ENCODE measurements at places on chromosomes 5 and 9.

DNA sequence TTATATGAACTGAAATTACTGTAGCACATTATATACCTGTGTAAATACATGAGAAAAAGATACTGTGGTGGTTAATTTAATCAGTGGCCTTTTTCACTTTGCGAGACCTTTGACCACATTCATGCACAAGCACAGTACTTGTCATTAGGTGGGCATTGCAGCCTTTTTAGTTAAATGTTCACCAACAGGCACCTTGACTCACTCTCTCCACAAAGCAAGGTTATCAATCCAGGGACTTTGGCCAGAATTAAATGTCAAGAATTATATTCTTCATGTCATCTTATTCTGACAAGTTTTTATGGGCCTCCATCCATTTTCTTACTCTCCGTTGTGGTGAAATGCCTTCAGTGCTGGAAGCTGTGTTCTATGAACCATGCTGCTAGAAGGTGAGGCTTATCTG lies 72.2 kb downstream of the AOPEP start:
- no peak for DNase-seq

DNA sequence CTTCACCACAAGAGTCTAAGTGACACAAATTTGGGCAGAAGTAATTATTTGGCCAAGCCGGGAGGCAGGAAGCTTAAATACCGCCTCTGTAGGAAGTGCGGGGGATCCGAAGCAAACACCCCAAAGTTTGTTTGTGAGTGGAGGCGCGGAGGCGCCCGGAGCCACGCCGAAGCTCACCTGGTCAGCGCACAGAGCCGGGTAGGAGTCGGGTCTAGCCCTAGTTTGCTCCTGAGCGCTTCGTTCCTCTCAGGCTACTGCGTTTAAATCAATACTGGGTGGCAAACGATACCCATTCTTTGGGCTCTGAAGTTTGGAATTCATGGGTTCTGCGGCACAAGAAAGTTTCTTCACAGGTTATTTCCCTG lies 855 bp downstream of the MCC start:
- no peak for DNase-seq

GRCh38 chr5:98042961-98043360 lies 730.5 kb upstream of the RGMB start:
- DNase-seq = no peak

GRCh38 chr9:131177898-131178297 lies 52.5 kb downstream of the NUP214 start:
- no peak for DNase-seq

- DNase-seq = no peak
These were observed 3.4 kb downstream of the C5orf58 start for GRCh38 chr5:170235876-170236864.

GRCh38 chr5:134545070-134545868 lies 19.8 kb downstream of the JADE2 start:
- DNase-seq = no peak

DNA sequence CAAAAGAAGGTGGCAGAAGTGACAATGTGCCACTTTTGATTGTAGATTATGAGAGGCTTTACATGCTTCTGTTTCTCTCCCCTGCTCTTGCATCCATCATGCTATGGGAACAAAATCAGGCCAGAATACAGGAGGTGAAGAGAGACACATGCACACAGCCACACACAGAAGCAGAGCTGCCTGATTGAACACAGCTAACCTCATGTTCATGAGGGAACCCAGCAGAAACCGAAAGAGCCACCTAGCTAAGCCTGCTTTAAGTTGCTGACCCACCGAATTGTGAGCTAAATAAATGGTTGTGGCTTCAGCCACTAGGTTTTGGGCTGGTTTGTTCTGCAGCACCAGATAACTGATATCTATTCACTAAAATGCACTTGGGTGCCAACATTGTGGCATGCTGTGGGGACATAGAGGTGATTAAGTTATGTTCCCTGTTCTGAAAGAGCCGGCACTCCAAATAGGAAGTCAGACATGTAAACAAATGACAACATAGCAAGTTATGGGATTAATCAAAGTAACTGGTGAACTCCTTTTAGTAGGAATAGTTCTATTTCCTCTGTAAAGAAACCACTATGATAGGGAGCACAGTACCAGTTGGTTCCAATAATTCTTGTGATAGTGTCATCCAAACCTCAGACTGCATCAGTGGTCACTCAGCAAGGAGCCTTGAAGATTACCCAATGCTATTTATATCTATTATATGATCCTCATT lies 93.6 kb upstream of the TNC start:
- no peak for DNase-seq

GRCh38 chr5:84384604-84385575 lies at the start of gene EDIL3:
EDIL3 (minus strand) TSS chr5:84384880; CDS start chr5:84384374, 506 bp downstream.
- no peak for DNase-seq

GRCh38 chr5:69293882-69294281 lies 38.7 kb downstream of the CCDC125 start:
- no peak for DNase-seq

- DNase-seq = no peak
These were observed 7.9 kb downstream of the TICAM2 start for GRCh38 chr5:115594128-115595047.

DNA sequence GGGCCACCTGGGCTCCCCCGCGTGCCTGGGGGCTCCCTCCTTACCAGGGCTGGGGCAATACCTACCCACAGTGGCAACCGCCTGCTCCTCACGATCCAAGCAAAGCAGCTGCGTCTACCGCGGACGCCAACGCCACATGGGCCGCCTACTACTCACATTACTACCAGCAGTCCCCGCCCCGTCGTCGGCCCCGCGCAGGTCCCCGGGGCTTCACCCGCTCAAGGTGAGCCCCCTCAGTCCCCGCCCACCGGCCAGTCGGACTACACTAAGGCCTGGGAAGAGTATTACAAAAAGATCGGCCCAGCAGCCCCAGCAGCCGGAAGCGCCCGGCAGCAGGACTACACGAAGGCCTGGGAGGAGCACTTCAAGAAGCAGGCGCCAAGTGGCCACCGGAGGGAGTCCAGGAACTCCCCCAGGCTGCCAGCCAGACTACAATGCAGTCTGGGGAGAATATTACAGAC lies 106.0 kb upstream of the MTAP start:
- no peak for DNase-seq

GRCh38 chr5:35815089-35815936 lies 41.4 kb upstream of the IL7R start:
- DNase-seq = no peak

GRCh38 chr5:178529080-178529479 lies 61.1 kb downstream of the COL23A1 start:
- DNase-seq = no peak

DNA sequence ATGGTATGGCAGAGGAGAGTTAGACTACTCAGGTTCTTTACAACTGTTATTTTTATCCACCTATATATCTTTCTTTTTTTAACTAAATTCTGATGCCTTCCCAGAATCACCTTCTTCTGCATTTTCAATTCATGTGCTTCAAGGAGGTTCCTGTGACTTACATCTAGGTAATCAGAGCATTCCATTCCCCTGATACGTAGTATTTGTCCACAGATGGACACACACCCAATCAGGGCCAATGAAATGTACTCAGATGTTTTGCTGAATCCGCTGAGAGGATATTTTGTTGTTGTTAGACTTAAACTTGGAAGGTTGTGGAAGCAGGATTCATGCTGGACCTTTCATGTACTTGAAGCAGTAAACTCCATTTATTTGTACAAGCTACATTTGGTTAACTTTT lies 159.4 kb upstream of the FER start:
- DNase-seq = no peak

DNA sequence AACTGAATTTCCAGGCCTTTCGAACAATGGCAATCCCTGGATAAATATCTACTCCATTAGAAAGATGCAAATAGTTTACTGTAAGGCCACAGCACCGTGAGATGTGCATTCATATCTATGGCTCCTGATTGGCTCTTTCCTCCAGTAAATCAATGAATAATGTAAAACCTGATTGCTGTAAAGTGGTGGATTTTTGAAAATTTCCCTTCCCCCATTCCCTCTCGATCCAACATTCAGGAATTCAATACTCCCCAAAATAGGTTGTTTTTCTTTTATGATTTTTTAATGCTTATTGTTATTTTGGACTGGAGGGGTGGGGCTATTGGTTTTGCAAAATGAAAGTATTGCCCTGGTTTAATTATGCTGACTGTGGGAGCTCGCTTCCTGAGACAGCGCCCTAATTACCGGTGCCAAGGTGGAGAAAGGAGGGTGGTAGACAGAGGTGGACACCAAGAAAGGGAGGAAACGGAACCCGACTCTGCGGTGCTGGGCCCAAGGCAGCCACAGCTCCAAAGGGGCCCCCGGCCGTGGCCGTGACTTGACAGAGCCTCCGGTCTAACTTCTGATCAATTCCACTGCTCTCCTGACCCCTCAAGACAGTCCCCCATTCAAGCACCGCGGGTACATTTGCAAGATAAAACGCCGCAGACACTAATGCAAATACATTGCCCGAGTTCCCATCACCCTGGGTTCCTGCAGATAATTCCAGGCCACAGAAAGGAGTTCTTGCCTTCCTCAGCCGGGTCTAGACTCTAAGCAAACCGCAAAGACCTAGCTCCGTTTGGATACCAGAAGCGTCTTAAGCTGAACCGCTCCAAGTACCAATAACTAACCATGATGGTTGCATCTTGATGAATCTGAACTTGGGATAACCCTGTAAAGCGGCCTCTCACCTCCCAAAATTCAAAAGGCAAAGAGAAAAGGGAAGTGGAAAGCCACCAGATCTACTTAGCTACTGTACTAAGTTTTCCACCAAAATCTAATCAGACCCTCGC lies 211.2 kb downstream of the MEF2C start:
- DNase-seq = no peak

DNA sequence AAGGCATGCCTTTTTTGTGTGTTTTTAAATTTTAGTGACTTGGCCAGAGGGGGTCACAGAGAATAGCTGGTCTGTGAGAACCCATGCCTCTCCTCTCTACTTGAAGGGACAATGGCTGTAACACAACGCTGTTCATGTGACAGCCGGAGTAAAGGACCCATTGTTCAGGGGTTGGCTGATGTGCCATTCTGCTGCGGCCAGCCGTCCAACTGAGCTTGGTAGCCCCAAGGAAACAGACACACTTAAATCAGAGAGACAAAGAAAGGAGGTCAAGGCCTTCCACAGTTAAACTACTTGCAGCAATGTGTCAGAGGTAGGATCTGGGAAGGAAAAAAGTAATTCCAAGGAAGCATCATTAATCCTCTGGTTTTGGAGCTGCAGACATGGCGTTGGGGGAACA lies 8.1 kb downstream of the MEGF10 start:
- no peak for DNase-seq

- DNase-seq = no peak
These were observed 7.7 kb upstream of the CPEB4 start for GRCh38 chr5:173880306-173880985.

GRCh38 chr5:166561759-166562158 lies 1729.7 kb upstream of the WWC1 start:
- DNase-seq = no peak

DNA sequence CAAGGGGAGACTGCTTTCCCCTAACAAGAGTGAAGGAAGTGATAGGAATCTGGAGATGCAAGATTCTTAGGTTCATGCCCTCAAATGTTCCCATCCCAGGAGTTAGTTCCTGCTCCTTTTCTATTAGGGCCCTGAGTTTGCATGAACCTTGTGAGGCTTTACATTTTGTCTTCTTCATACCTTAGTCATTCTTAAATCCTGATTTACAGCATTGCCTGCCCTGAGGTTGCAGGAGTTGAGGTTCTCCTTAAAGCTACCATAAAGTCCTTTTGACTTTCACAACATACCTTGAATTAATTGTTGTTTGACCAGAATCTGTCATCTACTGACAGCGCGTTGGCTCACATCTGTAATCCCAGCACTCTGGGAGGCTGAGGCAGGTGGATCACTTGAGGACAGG lies 151.5 kb upstream of the ABCA1 start:
- DNase-seq = no peak

GRCh38 chr5:109035436-109035835 lies 287.7 kb downstream of the FER start:
- DNase-seq = no peak

- DNase-seq = no peak
These were observed 129.6 kb downstream of the SEC61B start for GRCh38 chr9:99351647-99352046.

- DNase-seq = no peak
These were observed 22.1 kb downstream of the ELP1 start for GRCh38 chr9:108911820-108912219.

DNA sequence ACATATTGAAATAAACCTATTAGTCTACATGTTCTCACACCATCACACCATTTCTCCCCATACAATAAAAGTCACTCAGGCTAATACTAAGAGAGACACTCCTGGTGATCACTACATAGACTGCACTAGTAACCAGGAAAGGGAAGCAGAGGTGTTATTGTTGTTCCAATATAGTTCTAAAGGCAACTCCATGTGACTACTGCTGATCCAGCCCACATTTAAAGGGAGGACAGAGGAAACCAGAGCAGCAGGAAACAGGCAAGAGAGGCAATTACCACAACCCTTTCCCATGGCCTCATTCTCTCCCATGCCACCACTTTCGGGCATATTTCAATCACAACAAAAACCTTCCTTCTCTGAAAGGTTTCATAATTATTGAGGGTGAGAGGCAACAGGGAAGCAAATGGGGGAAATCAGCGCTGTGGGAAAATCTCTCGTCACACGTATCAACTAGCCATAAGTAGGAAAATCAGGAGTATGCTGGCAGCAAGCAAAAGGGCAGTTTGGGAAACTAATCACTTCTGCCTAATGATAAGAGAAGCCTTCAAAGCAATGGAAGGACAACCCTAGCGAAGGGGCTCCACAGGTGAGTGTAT lies 1.8 kb downstream of the UBAP2 start:
- no peak for DNase-seq

- DNase-seq = no peak
These were observed 197.9 kb upstream of the ADAMTS16 start for GRCh38 chr5:4941957-4942830.

GRCh38 chr5:78203815-78204214 lies 90.7 kb downstream of the AP3B1 start:
- DNase-seq = no peak

- DNase-seq = peak; percentile 31
These were observed 40.0 kb upstream of the CDK5RAP2 start for GRCh38 chr9:120619751-120620655.

DNA sequence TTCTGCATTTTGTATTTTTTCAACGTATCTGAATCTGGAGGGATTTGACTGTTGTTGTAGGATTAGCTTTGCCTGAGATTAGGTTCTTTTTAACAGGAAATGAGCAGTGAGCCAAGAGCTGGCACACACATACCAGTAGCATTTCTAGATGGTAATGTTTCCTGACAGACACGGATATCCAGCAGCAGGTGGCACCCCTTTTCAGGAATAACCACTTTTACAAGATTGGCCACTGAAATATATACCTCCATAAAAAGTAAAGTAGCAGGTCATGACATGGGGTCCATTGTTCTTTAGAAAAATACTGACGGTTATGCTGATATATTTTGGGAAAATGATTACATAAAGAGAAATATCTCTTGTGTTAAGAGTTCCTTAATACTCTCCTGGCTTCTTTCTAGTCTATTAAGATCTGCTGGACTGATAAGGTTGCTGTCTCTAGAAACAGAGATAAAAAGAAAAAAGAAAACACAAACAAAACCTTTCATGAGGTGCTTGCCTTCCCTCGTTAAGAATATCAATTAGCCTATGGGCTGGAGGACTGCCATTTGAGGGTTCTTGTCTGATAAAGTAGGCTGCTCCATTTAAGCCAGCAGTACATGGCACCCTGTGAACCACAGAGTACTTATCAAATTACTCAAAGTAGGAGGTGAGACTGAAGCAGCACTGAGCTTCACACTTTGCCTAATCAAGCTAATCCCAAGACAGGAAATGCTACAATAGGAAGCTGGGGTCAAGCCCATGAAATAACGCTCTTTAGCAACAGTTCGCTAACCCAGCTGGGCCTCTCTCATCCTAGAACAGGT lies 101.6 kb upstream of the PCA3 start:
- no peak for DNase-seq

GRCh38 chr9:78903581-78903980 lies 606.7 kb downstream of the PSAT1 start:
- DNase-seq = no peak

- no peak for DNase-seq
These were observed 12.4 kb upstream of the RANBP17 start for GRCh38 chr5:170849374-170849773.
